ENCODE measurements at places on chromosomes 5 and 9.

DNA sequence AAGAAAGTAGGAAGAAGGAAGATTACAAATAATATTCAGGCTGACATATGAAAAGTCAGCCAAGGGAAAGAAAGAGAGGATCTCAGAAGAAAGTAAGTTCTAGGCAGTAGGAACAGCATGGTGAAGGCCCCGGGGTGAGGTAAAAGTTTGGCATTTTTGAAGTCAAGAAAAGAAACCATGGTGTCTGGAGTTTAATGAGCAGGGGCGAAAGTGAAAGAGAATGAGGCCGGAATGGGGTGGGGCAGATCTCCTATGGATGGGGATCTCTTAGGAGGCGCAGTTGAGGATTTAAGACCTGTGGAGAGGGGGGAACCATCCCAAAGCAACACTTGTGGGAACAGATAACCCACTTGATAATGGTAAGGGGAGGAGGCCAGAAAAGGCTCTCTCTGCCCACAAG is 42.3 kb upstream of the SMAD5 start:
- DNase-seq = no peak

GRCh38 chr9:112754578-112754977 is 4.0 kb downstream of the SNX30 start:
- DNase-seq = no peak

DNA sequence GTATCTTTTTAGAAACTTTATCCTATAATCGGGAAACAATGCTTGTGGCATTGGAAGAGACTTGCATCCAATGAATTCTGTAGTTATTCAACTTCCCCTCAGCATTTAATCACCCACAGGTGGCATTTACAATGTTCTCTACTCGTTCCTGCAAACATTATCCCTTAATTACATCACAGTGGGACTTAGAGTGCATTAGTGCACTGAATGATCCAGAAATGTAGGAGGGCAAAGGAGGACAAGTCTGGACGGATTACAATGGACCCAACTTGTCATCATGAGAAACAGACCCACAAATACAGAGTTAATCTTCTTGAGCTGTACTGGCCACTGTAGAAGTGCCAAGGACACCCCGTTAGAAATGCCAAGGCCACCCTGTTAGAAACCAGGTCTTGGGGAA is 129.1 kb downstream of the DOCK8 start:
- DNase-seq = no peak

GRCh38 chr9:19416143-19416542 is 7.3 kb downstream of the ACER2 start:
- DNase-seq = no peak

DNA sequence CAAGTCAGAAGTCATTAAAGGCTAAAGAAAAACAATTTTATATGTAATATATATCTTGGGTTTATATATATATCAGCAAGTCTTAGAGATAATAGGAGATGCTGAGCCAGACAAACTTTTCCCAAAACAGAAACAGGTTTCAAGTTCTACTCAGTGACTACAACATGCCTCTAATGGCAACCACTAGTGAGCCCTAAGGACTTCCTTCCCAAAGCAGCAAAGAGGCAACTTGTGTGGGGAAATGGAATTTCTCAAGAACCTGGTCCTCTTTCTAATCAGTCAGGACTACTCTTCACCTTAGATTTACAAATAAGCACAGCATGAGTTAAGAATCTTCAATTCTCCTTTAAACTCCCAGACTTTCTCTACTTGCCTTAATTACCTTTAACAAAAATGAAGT is 17.6 kb downstream of the RNF38 start:
- no peak for DNase-seq

DNA sequence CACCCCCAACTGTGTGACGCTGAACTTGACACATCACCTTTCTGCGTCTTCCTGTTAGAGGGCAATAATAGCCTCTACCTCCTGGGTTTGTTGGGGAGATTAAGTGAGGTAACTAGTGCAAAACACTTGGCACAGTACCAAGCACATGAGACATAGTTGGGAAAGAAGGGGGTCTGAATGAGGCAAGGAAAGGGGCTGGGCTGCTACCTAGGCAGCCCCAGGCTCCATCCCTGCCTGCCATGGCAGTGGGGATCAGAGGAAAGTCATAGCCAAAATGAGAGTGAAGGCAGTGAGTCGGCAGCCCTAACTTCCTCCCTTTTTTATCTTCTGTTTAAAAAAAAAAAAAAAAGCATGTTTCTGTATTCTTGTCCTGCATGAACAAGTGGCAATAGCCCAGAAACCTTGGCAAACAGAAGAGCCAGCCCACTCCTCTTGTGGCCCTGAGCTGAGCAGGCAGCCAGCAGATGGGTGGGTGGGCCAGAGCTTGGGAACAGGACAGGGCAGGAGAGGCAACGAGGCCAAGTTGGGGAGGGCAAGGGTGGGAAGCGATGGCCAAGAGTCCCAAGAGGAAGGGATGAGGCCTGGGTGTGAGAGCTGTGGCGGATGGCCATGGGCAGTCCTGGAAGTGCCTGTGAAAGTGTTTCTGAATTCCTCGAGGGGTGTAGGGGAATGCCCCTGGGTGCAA is 11.4 kb downstream of the CAMK2A start:
- DNase-seq = no peak

DNA sequence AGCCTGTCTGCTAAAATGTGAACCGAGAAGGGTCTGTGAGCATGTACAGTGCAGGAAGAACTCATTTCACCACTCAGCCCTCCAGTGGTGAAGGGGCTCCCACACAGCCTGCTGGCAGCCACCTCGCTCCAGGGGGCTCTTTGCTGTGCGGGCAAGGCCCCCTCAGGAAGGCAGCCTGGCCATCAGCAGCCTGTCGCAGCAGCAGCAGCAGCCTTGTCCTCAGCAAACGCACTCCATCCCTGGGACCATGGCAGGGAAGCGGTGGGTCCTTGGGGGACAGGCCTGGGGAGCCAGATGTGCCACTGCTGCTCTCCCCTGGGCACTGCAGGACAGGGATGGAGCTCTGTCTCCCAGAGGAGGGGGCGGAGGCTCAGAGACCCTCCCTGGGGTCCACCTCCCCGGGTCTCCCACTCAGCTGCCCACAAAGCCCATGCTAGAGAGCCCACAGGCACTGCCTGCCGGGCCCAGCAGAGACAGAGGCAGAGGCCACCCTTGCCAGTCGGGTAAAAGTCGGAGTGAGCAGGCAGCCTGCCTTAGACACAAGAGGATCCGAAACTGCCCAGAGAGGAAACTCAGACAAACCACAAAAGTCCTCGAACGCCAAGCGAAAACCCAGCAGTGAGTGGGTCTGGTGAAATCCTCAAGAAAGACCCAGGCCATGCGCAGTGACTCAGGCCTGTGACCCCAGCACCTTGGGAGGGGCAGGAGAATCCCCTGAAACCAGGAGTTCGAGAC is 8.0 kb downstream of the BRD3 start:
- DNase-seq = no peak

DNA sequence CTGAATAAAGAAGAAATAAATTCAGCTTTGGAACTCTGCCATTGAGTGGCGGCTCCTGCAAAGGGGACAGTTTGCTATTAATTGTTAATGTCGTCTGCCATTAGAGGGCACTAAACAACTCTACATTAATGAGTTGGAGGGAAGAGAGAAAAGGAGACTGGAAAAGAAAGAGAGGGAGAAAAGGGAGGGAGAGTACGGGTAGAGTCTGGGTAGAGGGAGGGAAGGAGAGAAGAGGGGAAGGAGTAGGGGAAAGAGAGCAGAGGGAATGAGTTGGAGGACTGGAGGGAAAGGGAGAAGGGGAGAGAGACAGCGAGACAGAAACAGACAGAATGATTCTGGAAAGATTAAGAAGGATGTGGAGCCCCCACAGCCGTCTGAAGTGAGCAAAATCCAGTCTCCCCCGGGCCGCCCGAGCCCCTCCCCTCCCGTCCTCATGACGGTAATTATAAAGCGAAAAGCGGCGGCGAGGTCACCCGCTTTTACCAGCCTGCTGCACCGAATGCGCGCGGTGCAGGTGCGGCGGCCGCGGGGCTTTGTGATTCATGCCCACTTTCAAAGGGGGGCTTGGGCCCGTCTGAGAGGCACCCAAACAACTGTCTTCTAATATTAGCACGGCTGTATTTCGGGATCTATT is 1.9 kb upstream of the FST start:
- peak; percentile 53 for DNase-seq

GRCh38 chr9:78438211-78438610 is 141.3 kb downstream of the PSAT1 start:
- no peak for DNase-seq

DNA sequence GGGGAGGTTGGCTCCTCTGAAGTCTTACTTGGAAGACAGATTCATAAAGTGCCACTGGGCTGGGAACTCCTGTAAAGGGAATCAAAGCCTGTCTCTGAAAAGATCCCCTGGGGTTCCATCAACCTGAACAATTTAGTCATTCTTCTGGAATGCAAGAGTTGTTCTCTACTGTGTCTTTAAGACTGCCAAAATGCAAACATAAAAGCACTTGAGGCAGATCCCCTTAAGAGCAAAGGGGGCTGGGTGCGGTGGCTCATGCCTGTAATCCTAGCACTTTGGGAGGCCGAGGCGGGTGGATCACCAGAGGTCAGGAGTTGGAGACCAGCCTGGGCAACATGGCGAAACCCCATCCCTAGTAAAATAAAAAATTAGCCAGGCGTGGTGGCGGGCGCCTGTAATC is 16.7 kb downstream of the CDKN2AIPNL start:
- no peak for DNase-seq

DNA sequence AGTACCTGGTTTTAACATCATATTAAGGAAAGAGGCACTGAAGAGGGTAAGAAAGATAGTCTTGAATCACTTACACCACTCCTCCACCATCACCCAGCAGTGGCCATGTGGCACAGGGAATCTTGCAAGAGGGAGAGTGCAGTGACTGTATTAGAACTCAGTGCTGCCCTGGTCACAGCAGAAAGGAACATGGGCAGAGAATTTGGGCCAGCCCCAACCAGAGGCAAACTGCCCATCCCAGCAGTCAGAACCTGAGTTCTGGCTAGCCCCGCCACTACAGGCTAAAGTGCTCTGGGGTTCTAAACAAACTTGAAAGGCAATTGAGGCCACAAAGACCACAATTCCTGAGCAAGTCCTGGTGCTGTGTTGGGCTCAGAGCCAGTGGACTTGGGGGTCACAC is 16.7 kb upstream of the EFNA5 start:
- no peak for DNase-seq

DNA sequence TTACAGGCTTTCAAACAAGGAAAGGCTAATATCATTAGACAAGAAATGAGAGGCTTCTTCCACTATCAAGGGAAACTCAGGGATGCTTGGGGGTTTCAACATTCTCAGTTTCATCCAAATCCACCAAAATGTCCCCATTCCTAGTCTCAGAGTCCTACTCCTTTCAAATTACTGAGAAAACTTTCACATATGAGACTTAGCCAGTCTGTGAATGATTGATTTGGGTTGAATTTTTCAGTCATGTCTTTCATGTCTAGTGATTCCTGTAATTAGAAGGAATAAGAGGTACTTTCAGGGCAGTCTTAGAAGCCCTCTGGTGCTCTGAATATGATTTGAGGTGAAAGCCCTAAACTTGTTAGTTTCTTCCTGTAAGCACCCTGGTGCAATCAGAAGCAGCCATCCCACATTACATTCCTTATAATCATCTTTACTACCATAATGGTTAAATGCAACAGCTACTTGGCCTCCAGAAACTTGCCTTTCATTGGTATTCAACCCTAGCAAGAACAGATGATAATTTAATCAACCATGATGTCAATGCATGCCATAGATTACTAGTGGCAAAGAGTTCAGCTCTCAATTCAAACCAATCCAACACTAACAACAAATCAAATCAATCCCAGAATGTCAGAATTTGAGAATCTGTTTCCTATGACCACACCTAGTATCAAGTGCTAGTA is 50.7 kb upstream of the RIC1 start:
- no peak for DNase-seq

DNA sequence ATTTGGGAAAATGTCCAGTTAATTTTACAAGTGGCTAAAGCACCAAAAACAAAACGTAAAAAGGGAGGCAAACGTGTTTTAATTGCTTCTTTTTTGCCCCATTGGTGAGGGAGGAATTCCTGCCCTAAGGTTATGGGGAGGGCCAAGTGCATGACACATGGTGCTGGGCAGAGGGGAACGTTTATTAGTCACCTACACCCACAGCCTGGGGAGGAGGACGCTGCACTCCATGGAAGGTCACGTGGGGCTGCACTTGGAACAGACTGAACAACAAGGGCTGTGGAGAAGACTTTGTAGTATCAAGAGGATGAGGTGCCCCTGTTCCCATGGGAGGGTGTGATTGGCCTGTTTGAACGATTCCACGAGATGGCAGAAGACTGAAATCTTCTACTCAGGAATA is 13.7 kb upstream of the ADAMTS16 start:
- DNase-seq = peak; percentile 4

GRCh38 chr5:119309326-119309725 is 46.5 kb upstream of the TNFAIP8 start:
- no peak for DNase-seq

GRCh38 chr5:176447591-176447977 is 601 bp upstream of the FAF2 start:
- DNase-seq = no peak

DNA sequence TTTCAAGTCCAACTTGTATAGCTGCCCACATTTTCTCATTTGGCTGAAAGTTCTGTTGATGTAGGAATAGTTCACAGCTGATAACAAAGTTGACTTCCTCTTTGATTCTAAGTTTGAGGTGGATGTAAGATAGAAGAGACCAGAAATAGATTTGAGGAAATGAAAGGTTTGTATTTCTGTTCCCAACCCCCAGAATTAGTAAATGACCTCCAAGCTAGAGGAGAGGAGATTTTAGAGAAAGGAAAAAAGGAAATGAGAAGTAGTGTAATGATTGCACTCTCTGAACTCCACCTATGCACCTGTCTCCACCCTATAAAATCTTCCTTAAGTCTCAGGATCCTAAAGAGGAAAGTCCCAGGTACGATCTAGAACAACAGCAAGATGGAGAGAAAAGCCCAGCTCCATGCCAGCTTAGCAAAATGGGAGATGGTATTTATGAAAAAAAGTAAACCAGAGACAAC is 130.4 kb upstream of the POC5 start:
- DNase-seq = no peak

DNA sequence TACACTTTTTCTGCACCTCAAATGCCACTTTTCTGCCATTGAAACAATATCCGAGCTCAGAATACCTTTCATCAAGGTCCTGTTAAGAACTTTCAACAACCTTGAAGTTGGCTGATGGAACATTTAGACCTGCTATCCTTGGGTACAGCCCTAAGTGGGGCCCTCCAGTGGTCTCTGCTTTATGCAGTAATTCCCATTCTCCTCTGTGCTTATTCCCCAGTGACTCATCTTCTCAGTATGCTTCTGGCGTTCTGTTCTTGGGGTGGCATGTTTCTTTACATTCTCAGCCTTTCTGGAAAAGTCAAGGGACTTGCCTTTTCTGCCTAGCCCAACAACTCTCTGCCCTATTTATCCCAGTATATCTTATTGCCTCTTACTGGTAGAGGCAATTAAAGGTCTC is 7.1 kb downstream of the ANP32B start:
- DNase-seq = no peak
